Chondrocyte (in vitro differentiated cells): ENCODE measurements at places on chromosomes 6 and 20. TPM values are rescaled to one million over a fixed set of nuclear protein-coding genes. Genes with fewer than 3 reads are reported as not detected.

DNA sequence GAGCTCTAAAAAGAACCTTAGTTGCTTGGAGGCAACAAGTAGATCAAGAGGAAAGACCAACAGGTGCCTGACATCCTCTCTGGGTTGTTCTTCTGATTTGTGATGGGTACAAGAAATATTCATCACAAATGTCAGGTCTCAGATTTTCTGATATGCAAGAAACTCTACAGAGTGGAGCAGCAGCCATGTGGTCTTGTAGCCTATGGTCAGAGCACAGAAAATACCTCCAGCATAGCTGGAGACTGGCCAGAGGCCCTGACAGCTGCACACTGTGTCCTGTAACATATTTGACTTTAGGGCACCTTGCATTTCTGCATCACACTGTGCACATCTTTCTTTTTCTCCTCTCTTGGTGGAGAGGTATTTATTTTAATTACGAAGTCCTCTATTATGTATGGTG, 116.3 kb downstream of the GMPR start:
- no peaks in the 10 kb centered on the region for H3K36me3 ChIP-seq
- H3K4me1 ChIP-seq, result peaks cover 52% of the 10 kb centered on the region
- no peak overlapping the region for H3K4me3 ChIP-seq

DNA sequence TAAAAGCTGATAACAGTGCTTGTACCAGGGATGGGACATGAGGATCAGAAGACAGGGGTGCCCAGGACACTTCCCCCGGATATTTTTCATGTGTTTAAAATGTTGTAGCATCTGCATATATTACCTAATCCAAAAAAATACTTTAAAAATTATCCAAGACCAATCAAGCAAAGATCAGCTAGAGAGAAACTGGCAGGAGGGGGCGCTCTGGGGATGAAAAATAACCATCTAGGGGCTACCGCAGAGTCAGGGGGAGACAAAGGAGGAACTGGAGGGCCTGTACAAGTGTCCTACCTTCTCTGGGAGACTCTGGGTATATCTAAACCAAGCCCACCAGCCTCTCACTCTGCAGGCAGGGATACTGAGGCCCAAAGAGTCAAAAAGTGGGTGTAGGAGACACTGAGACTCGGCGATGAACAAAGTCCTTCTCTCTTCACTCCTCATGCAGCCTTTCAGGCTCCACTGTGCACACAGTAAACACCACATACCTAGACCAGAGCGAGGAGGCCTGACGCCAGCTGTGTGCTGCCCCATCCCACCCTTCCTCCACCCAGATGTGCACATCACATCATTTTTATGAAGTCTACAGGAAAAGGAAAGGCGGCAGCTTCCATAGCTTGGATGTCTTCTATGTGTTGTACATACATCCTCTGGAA, 9.8 kb downstream of the RIMS4 start:
- no peaks in the 10 kb centered on the region for H3K4me1 ChIP-seq
- no peak for DNase-seq
- H3K27me3 ChIP-seq, result peaks cover 50% of the 10 kb centered on the region
- no peak overlapping the region for H3K27ac ChIP-seq

The LY86 gene
- not detected in 3 replicates for total RNA-seq

- H3K4me3 ChIP-seq, result no peak overlapping the region
- no peak for DNase-seq
- peaks cover 6% of the 10 kb centered on the region for H3K27me3 ChIP-seq
These were observed 406.3 kb downstream of the TAF4 start for GRCh38 chr20:61659246-61659993.

DNA sequence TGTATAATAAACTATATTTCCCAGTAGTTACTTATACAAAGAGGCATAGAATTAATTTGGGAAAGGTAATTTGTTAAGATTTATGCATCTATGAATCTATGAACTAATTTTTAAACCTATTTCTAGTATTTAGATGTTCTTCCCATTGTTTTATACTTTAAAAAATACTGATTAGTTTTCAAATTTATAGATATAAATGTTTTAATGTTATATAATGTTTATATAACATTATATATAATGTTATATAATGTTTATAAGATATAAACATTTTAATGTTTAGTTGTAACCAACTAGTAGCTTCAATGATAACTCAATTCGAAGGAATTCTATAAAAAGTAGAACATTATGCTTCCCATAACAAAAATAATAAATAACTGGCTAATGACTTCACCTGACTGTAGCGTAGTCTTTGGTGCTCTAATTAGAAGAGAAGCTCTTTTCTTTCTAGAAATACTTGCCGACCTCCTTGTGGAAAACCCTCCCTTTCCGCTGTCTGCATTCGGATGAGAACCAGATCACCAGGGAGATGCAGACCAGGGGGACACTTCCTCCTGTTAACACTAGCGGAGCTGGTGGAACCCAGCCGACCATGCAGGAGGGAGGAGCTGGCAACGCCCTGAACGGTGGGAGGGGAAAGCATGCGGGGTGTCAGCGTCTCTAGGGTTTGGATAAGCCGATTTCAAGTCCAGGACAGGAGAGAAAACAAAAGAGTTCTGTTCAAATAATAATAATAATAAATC, 158.4 kb downstream of the OR2B2 start:
- peak overlapping the region; percentile 62 for H3K27ac ChIP-seq
- no peaks in the 10 kb centered on the region for H3K36me3 ChIP-seq
- peaks cover 7% of the 10 kb centered on the region for H3K4me1 ChIP-seq
- DNase-seq, result no peak
- peak overlapping the region; percentile 94 for H3K4me3 ChIP-seq

DNA sequence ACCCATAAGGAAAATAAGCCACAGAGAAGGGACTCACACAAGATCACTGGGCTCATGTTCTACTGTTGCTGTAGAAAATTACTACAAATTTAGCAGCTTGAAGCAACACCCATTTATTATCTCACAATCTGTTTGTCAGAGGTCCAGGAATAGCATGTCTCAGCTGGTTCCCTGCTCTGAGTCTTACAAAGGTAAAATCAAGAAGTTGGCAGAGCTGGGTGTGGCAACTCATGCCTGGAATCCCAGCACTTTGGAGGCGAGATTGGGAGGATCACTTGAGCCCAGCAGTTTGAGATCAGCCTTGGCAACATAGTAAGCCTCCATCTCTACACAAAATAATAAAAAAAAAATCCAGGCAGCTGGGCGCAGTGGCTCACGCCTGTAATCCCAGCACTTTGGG, 28.5 kb upstream of the ZNF831 start:
- no peaks in the 10 kb centered on the region for H3K4me1 ChIP-seq
- H3K36me3 ChIP-seq, result no peaks in the 10 kb centered on the region
- peaks cover 2% of the 10 kb centered on the region for H3K27me3 ChIP-seq
- DNase-seq, result no peak
- H3K4me3 ChIP-seq, result no peak overlapping the region

GRCh38 chr6:141153563-141153962, 979.2 kb upstream of the GJE1 start:
- H3K27ac ChIP-seq, result no peak overlapping the region
- no peaks in the 10 kb centered on the region for H3K36me3 ChIP-seq
- no peak overlapping the region for H3K4me3 ChIP-seq
- no peak for DNase-seq
- H3K27me3 ChIP-seq, result no peaks in the 10 kb centered on the region
